ENCODE measurements at places on chromosomes 3 and 15. TPM values are rescaled to one million over a fixed set of nuclear protein-coding genes. Genes with fewer than 3 reads are reported as not detected.

- no peak overlapping the region for H3K27ac ChIP-seq
- no peaks in the 10 kb centered on the region for H3K4me1 ChIP-seq
- no peak overlapping the region for H3K4me3 ChIP-seq
- no peaks in the 10 kb centered on the region for H3K27me3 ChIP-seq
Observed at GRCh38 chr3:160291290-160291908, 66.2 kb downstream of the C3orf80 start.

Gene TRIM42
- not detected for total RNA-seq

DNA sequence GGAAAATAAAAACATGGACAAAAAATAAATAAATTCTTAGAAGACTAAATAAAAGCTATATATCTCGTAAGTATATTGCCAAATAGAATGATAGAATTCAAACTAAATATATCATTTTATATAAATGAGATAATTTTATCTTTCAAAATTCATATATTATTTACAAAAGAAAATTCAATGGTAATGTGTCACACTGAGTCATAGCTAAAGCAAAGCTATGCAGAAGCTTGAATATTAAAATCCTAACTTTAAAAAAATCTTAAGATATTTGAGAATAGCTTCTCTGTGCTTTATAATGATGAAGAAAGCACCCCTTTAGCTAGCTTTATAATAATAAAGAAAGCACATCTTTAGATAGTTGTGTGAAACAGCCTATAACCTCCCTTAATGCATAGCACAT lies 1010.8 kb downstream of the OTOL1 start:
- no peaks in the 10 kb centered on the region for H3K27me3 ChIP-seq
- H3K36me3 ChIP-seq, result no peaks in the 10 kb centered on the region
- no peaks in the 10 kb centered on the region for H3K4me1 ChIP-seq
- DNase-seq, result no peak
- no peak overlapping the region for H3K4me3 ChIP-seq

DNA sequence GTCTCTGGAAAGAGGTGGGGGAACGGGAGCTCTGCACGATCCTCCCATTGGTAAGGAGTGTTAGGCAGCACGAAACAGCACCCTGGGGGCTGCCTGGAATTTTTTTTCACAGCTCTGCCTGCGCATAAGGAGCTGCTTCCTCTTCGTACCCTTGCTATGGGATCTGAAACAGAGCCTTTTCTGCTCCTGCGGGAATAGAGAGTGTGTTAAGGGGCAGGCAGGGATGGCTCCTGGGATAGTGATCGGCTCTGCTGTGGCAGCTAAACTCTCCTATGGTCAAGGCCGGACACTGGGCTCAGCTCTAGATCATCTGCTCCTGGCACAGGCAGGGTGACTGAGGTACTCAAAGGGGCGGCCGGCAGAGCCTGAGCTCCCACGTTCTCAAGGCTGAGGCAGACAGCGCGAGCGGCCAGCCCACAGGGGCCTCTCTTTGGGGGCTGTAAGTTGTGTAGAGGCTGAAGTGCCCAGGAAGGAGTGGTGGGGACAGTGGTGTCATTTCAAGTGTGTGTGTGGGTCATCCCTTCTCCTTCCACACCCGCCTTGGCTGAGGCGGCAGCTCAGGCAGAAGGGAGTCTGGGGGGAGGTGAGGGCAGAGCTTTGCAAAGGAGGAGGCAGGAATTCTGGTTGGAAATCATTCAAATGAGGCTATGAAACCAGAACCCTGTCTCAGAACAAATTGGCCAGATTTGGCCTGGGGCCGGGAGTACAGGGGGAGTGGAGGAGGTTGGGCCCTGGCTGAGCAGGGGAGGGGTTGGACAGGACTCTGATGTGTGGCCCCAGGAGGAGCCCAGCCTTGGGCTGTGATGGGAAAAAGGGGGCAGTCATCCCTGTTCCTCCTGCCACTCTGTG lies 31.0 kb downstream of the EPHB3 start:
- peak; percentile 43 for DNase-seq
- H3K27ac ChIP-seq, result no peak overlapping the region
- H3K4me1 ChIP-seq, result peaks cover 34% of the 10 kb centered on the region
- H3K36me3 ChIP-seq, result no peaks in the 10 kb centered on the region
- H3K27me3 ChIP-seq, result peaks cover 40% of the 10 kb centered on the region

Gene CFAP20DC
- total RNA-seq, result 14.0 TPM

DNA sequence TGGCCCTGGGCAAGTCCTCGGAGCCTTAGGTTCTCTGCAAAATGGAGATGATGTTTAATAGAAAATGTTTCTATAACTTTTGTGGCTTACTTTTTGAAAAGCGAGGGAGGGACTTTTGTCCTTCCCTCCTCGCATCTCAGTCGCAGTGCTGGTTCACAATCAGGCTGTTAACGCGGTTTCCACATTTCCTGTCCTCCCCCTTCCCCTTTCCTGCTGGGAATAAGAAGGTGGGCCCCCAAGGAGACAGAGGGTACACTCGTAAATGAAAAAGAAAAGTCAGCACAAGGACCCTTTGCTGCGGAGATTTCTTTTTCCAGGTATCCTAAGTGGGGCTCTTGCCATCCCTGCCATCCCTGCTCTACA lies 29.5 kb downstream of the ARHGAP31 start:
- peak overlapping the region; percentile 68 for H3K4me3 ChIP-seq
- DNase-seq, result no peak
- peaks cover 4% of the 10 kb centered on the region for H3K4me1 ChIP-seq

Gene GTF2E1
- total RNA-seq, result 78.2 TPM

DNA sequence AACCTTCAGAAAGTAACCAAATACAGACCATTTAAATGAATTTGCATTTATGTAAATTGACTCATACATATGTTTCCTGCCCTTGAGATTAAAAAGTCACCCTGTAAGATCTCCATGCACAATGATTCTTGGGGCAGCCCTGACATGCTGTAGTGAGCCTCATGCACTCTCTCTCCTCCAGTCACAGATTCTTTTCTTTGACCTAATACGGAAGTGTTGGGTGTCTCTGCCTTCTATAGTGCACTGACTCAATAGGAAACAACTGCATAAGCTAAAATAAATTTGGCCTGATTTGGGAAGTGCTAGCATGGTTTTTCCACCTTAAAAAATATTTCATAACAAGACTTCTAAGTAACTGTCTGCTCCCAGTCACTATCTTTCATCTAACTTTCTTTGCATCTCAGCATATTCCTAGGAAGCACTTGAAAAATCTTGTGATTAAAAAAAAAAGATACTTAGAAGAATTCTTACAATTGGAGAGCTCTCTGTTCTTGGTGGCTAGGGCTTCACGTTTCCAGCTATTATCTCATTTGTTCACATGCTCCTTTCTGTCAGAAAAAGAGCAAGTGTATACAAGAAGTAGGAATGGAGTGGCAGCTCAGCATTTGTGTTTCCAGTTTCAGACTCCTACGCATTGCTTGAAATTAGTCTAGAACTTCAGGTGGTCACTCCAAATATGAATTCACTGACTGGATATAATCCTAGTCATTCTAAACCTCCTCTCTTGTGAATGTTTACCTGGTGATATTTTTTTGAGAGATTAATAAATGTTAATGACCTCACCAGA lies 207.9 kb upstream of the COL8A1 start:
- no peak overlapping the region for H3K4me3 ChIP-seq
- H3K27ac ChIP-seq, result no peak overlapping the region
- no peaks in the 10 kb centered on the region for H3K36me3 ChIP-seq
- H3K27me3 ChIP-seq, result no peaks in the 10 kb centered on the region
- no peaks in the 10 kb centered on the region for H3K4me1 ChIP-seq

Gene SENP7
- 31.4 TPM for total RNA-seq

- H3K4me1 ChIP-seq, result no peaks in the 10 kb centered on the region
- no peak overlapping the region for H3K4me3 ChIP-seq
- no peaks in the 10 kb centered on the region for H3K36me3 ChIP-seq
- no peak overlapping the region for H3K27ac ChIP-seq
Observed at GRCh38 chr3:122314228-122314876, 10.7 kb upstream of the CSTA start.

GRCh38 chr15:91929509-91929908 lies 76.0 kb downstream of the SLCO3A1 start:
- no peak for DNase-seq
- H3K27me3 ChIP-seq, result no peaks in the 10 kb centered on the region
- H3K4me3 ChIP-seq, result no peak overlapping the region
- H3K4me1 ChIP-seq, result peaks cover 17% of the 10 kb centered on the region
- H3K36me3 ChIP-seq, result no peaks in the 10 kb centered on the region
- H3K27ac ChIP-seq, result no peak overlapping the region

DNA sequence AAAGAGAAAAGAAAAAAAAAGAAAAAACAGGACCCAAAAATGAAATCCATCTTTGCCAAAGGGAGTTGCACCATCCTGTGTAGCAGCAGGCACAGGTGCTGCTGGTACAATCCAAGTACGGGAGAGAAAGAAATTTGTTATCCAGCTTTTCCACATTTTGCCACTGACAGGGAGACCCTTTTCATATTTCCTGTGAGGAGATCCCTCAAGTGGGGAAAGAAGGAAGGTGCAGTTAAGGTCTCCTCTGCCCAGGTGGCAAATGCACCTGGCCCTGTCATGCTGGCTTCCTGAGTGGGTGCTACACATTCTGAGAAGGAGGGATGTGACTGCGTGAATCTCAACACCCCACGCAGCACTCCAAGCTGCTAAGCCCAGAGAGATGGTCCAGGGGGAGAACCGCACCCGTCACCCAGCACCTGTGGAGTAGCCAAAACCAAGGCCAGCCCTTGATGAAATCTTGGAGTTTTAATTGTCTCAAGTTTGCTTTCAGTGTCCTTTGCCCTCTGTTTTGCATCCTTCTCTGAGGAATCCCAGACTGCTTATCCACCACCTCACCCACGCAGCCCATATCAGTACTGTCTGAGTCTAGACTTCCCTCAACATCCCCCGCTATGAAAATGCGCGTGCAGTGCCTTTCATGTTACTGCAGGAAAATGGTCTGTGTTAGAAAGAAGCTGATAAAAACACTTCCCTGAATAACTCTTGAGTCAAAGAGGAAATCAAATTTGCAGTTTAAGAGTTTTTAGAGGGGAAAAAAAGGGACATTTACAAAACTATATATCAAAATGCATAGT lies 141.9 kb upstream of the THBS1 start:
- no peaks in the 10 kb centered on the region for H3K27me3 ChIP-seq
- no peaks in the 10 kb centered on the region for H3K4me1 ChIP-seq
- no peak overlapping the region for H3K27ac ChIP-seq
- no peak for DNase-seq
- no peak overlapping the region for H3K4me3 ChIP-seq

Gene AMIGO3
- total RNA-seq, result not detected

Gene GRK7
- total RNA-seq, result not detected

DNA sequence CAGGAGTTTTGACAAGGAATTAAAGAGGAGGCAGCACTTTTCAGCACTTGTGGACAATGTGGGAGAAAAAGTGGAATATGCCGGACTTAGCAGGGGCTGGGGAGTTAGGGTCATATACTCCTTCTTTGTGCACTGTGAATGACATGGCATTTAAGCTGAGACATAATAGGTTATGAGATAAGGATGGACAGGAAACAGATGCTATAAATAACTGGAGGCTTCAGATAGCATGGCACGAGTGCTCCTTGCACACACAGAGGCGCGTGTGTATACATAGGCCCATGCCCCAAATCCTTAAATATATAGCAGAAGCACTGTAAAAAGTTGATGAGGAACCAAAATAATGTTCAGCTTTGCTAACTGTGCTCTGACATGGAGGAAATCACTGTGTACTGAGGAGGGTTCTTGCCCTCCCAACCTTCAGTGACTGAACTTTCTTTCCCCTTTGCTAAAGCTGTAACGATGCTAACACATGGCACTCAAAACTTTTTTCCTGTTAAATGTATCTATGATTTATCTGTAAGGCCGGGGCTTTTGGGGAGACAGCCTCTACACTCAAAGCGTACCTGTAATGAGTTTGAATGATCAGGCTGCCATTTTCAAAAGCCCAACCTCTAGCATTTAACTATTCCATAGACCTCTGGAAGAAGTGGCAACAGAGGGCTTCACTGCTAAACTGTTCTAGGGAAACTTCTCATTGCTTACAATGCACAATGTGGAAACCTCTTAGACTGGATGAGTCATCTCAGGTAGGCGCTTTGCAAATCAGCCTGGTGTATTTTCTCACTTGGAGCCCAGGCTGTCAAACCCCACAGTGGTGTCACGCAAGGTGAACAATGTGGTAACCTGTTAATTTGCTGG lies 784.6 kb downstream of the NR2F2 start:
- no peak overlapping the region for H3K4me3 ChIP-seq
- no peak overlapping the region for H3K27ac ChIP-seq
- H3K27me3 ChIP-seq, result no peaks in the 10 kb centered on the region
- no peaks in the 10 kb centered on the region for H3K36me3 ChIP-seq
- H3K4me1 ChIP-seq, result no peaks in the 10 kb centered on the region

DNA sequence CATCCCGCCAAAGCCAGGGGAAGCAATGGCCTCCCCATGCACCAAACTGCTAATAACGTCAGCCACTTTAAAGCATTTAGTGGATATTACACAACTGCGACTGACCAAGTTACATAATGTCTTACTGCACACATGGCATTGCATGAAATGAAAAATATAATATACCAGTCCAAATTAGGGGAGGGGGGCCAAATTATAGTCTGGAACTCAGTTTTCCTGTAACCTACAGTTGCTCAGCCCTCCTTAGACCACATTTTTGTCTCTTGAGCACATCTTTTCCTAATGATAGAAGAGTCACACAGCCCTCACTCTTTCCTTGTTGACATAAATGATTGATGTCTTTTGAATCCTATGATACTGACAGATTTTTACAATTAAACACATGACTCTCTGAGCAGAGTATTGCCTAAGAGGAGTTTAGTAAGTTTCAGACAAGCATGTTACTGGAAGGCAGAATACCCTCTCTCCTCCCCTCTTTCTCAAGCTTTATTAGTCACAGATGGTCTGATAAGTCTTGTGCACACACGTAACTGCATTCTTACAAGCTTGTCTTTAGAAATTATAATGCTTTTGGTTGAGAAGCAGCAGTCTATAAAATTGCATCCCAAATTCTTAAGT lies 1.1 kb upstream of the PLD1 start:
- DNase-seq, result no peak
- peaks cover 4% of the 10 kb centered on the region for H3K4me1 ChIP-seq
- H3K27ac ChIP-seq, result no peak overlapping the region
- no peaks in the 10 kb centered on the region for H3K36me3 ChIP-seq
